ENCODE measurements at places on chromosomes 2 and 18.

- DNase-seq: no peak
Measured at GRCh38 chr2:156526950-156527636, 90.9 kb downstream of the GPD2 start.

DNA sequence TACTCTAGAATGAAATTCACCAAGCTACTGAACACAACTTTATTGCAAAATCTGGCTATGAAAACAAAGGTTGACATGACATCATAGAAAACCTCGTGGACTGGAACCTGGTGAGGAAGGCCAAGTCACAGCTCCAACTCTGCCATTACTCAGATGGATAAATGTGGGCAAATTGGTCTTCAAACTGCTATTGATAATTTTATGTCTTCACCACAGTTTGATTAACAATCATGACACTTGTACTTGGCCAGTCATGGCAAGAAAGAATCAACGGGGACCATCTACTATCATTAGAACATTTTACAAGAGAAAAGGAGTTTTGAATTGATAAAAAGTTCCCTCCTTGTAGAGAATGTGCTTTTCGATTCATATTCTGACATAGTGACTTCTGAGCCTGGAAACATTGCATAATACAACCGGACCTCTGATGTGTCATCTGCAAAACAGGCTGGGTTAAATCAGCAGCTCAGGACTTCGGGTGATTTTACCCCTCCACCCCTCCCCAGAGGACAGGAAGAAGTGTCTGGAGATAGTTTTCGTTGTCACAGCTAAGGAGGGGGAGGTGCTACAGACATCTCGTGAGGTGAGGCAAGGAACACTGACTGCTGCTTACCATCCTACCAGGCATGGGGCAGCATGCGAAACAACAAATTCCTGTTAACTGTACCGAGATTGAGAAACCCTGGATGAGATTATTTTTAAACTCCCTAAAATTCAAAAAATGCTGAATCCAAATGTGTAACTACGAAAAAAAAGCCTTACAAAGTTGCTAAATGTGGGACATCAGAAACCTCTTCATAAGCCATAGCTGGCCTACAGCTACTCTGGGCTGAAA is 8.4 kb downstream of the L3MBTL4 start:
- DNase-seq: no peak

- DNase-seq: no peak
Measured at GRCh38 chr2:122266636-122267035, 511.2 kb downstream of the TSN start.

GRCh38 chr2:41993435-41993925 is 54.3 kb upstream of the PKDCC start:
- DNase-seq: no peak

DNA sequence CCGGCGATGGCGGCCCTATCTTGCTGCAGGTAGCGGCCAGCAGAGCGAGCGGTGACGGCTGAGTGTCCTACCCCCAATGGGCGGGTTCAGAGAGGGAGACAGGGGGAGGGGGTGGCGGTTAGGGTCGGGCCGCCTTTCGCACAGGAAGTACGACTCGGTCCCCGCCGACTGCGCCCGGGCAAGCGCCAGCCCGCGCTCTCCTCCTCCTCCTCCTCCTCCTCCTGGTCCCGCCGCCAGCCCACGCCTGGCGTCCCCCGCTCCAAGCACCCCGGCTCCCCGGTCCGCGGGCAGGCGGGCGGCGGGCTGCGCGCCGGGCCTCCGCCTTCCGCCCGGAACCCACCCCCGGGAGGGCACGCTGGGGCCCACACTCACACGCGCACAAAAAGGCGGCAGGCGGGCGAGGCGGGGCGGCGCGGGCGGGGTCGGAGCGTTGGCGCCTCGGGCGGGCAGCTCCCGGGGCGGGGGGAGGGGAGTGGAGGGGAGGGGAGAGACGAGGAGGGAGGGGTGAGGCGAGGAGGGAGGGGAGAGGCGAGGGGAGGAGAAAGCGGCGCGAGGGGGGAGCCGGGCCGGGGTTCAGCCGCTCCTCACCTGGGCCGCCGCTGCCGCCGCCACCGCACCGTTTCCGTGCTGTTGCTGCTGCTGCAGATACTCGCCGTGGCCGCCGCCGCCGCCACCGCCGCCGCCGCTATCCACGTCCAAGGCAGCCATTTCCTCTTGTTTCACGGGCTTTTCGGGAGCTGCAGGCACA is 1.2 kb downstream of the SP3 start:
- peak; percentile 81 for DNase-seq

DNA sequence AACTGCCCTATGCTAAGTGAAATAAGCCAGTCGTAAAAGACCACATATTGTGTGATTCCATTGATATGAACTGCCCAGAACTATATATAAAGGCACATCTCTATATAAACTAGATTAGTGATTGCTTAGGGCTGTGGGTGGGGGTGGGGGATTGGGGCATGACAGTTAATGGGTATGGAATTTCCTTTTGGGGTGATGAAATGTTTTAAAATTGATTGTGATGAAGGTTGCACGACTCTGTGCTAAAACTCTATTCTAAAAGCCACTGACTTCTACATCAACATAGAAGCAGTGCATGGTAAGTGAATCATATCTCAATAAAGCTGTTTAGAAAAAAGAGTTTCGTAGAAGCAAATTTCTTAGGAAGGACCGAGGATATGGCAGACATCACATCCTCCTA is 53.0 kb downstream of the CDCA7 start:
- no peak for DNase-seq

GRCh38 chr2:56357655-56358295 is 174.0 kb downstream of the CCDC85A start:
- no peak for DNase-seq

DNA sequence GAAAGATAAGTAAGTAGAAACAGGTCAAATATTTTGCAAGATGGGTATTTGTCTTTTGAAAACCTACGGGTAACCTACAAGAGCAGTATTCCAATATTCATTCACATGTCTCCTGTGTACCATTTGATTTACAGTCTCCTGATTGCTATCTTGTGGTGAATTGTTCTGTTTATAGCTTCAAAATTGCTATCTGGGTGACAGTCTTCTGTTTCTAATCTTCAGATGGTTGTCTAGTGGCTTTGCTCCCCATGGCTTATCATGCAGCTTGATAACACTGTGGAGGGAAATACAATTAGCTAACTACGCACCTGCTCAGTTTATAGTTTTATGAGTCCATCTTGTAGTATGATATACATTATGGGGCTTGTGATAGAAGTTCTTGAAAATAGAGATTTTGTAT is 816.8 kb downstream of the CPS1 start:
- no peak for DNase-seq

- peak; percentile 89 for DNase-seq
Measured at GRCh38 chr2:208360259-208361076, 46.1 kb upstream of the PTH2R start.

- DNase-seq: peak; percentile 29
Measured at GRCh38 chr2:166516712-166517303, 22.8 kb upstream of the SCN7A start.

GRCh38 chr2:233210843-233211547 is 40.5 kb upstream of the ATG16L1 start:
- DNase-seq: no peak

GRCh38 chr2:165857876-165858275 is 63.8 kb upstream of the GALNT3 start:
- no peak for DNase-seq

- no peak for DNase-seq
Measured at GRCh38 chr2:24163186-24163585, 11.7 kb upstream of the FAM228A start.

DNA sequence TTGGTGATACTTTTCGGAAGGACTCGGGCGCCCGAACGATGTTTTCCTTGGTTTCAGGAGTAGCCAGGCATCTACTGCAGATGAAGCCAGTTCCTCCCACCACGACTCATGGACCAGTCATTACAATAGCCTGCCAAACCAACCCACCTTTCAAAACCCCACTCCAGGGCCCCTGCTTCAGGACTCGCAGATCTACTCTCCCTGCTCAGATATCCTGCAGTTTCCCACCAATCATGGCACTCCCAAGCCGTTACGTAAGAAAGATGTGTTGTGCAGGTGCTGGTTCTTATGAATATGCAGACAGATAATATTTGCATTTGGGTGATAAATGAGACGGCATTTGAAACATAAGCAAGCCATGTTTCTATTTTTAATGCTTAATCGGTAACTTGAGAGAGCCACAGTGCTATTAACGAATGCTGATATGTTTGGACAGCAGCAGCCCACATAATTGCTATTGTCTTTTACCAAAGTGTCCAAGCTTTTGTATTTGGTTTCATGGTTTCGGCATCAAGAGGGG is 3.5 kb upstream of the CYS1 start:
- DNase-seq: no peak

DNA sequence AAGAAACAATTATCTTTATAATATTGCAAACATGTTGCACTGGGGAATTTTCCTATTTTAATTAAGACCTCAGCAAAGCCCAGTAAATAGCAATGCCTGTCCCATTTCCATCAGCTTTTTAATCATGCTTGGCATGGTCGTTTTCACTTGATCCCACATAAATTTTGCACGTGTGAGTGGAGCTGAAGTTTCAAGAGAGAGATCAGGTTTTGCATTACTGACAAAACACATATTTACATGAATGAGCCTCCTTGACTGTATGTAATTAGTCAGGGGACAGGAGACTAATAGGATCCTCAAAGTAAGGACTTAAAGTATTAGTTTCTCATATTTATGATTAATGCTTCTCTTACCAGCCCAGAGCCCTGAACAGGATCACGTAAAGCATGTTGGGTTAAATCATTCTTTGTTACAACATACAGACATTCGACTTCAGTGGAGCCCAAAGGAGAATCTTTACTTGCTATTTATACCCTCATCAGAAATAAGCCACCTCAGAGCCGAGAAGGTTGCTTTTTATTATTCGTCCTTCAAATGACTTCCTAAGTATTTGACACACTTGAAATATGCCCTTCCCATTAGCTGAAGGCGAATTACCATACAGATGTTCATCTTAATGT is 711.3 kb downstream of the GALR1 start:
- no peak for DNase-seq

- no peak for DNase-seq
Measured at GRCh38 chr2:183427558-183427957, 303.3 kb downstream of the NUP35 start.

GRCh38 chr2:27802547-27802946 is 31.0 kb downstream of the MRPL33 start:
- DNase-seq: no peak

DNA sequence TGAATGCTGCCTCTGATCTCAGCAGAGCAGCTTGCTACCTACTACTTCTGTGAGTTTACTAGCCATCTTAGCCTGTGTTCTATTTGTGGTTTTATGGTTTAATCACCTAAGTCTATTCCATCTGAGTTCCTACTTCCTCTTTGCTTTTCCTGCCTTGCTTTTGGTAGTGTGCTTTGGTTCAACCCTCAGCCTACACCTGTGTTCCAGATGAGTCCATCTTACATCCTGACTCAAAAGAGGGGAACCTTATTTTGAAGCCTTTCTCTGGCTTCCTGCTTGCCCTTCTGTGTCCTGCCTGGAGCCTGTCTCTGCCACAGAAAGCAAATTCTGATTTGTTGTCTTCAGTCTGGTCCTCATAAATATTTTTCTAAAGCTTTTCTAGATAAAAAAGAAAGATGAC is 530.3 kb upstream of the MEX3C start:
- DNase-seq: no peak

DNA sequence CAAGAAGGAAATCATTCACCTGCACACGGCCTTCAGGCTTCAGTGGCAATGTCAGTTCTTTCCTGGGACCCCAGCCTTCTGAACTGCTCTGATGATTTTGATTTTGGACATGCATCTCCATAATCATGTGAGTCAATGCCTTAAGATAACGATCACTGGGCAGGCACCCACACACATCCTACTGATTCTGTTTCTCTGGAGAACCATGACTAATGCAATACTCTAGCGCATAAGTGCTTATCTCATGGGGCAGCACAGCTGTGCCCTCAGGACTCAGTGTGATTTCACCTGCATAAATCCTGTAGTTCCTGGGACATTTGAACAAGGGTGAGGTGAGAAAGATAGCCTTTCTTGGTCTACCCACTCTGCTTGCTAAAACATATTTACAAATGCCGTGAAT is 144.6 kb downstream of the AKAIN1 start:
- DNase-seq: no peak

DNA sequence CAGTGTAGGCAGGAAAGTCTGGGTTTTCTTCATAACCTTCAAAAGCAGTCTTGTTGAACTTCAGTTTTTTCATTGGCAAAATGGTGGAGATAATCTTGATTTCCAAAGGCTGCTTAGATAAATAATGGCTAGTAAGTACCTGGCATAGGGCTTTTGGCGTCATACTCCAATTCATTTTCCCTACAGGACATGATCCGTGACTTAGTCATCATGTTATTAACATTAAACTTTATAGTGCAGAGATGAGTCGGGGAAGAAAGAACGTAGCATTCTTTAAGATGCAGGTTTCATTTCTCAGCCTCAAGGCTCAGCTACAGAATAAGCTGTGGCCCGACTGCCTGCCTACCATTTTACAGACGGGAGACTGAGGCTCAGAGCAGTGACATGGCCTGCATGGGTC is 64.0 kb downstream of the RALBP1 start:
- DNase-seq: no peak

GRCh38 chr2:189095101-189095500 is 84.5 kb downstream of the COL5A2 start:
- DNase-seq: no peak

DNA sequence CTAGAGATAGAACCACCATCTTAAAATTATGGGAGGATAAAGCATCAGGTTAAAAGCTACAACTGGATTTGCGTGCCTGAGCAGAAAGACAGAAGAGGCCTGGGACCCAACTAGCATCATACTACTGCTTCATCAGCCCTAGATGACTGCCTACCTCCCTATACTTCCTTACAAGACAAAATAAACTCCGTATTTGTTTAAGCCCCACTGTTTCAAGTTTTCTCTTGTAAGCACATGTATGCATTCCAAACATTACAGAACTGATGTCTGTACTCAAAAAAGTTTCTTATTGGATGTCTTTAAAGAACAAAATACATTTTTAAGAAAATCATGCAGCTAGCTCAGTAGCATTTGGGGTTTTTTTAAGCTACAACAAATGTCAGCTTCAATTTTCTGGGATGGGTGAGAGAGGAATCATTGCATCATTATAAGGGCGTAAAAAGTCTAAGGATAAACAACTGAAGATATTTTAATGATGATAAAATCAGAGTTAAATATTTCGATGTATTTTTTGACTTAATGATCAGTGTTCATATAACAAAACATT is 213.1 kb downstream of the EXOC6B start:
- no peak for DNase-seq

DNA sequence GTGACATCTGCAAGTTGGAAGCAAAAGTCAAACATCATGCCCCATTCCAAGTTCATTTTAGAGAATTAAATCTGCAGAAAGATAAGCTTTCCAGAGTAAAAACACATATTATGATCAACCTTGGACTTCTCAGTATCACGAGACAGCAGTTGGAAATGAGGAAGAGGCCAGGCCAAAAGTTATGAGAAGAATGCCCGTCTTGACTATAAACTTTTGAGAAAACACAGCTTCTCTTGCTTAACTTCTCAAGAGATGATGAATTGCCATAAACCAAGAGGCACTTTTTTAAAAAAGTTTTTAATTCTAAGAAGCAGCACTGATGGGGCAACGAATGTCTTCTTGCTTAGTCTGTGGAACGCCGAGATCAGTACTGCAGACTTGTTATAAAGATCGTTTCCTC is 52.6 kb upstream of the NFU1 start:
- DNase-seq: no peak

Data from posterior cingulate gyrus (tissue), 11 donors.